ENCODE measurements at places on chromosomes 6 and 20. TPM values are rescaled to one million over a fixed set of nuclear protein-coding genes. Genes with fewer than 3 reads are reported as not detected.

Gene TTBK1
- total RNA-seq = 0.29 TPM

Gene TRAPPC3L
- total RNA-seq = not detected

Gene CARMIL1
- 12.1 TPM for total RNA-seq

Gene PNPLA1
- total RNA-seq = 0.33 TPM

Gene NT5E
- total RNA-seq = 10.4 TPM

Gene ZFP57
- total RNA-seq = 6.2 TPM

Gene VARS2
- total RNA-seq = 16.9 TPM

Gene PRL
- 0.33 TPM for total RNA-seq

Gene KIAA1755
- 8.7 TPM for total RNA-seq

Gene AKAP12
- 185 TPM for total RNA-seq

Gene EPPIN
- total RNA-seq = not detected

Gene TFAP2D
- total RNA-seq = not detected

Gene COL20A1
- not detected for total RNA-seq

Gene ETV7
- total RNA-seq = not detected

Gene TBC1D32
- 3.1 TPM for total RNA-seq

Gene BPIFB4
- not detected for total RNA-seq

Gene HSPA12B
- 22.2 TPM for total RNA-seq

Gene C4A
- total RNA-seq = 87.5 TPM

Gene BCLAF1
- 90.1 TPM for total RNA-seq

Gene LPA
- total RNA-seq = not detected

Gene CLVS2
- 0.06 TPM for total RNA-seq

Gene MEP1A
- 0.17 TPM for total RNA-seq

Gene HLA-G
- total RNA-seq = not detected

Gene ANKRD66
- not detected for total RNA-seq

Gene PLTP
- 164 TPM for total RNA-seq

Gene PDE7B
- total RNA-seq = 3.4 TPM

Gene HFE
- 9.9 TPM for total RNA-seq

Gene MAPK13
- 2.1 TPM for total RNA-seq

Gene CDH22
- 0.17 TPM for total RNA-seq

Gene SLC17A1
- not detected for total RNA-seq

Gene TMEM244
- total RNA-seq = not detected

Gene FAM83C
- not detected for total RNA-seq

Gene SLC44A4
- 0.19 TPM for total RNA-seq

Gene MYLK2
- 0.65 TPM for total RNA-seq

Gene ANKEF1
- total RNA-seq = 1.5 TPM

Gene RAMACL
- total RNA-seq = 2.8 TPM

Gene MUC22
- not detected for total RNA-seq

Gene XKR7
- total RNA-seq = not detected

Gene SRMS
- not detected for total RNA-seq

Gene HMGCLL1
- 1.8 TPM for total RNA-seq

Gene LY6G5B
- total RNA-seq = 2.9 TPM

Gene ROS1
- total RNA-seq = 0.06 TPM

Gene SIRT5
- total RNA-seq = 12.5 TPM

Gene POU5F1
- total RNA-seq = 1.3 TPM

Gene ACTL10
- 1.3 TPM for total RNA-seq

Gene RHAG
- total RNA-seq = not detected
